ENCODE measurements at places on chromosomes 11 and 22.

DNA sequence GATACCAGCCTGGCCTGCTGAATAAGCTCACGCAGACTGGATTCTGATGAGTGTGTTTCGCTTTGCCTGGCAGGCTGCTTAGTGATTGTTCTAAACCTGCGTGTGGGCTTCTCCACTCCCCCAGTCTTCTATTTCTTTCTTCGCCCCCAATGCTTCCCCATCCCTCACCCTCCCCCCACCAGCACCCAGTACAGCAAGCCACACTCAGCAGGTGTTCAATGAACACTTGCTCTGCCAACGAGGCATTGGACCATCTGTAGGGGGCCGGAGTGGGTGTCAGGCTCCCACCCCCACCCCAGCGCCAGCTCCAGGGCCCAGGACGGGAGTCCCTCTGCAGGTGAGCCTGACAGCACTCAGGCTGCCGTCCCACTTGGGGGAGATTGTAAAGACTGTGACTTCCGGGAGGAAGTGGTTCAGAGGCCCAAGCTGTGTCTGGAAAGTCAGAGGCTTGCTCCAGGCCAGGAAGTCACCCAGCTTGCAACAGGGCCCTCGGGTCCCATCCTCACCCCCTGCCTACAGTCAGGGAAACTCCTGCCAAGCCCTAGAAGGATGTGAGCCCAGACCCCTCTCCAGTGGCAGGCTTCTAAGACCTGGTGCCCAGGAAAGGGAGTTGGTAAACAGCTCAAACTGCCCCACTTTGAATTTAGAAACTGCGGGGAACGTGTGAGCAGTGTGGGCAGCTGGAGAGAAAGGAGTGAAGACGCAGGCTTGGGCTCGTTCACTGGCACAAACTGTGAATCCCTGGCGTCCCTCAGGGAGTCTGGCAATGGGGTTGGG is 66.3 kb upstream of the PRDM11 start:
- no peak for DNase-seq

- DNase-seq = no peak
Measured at GRCh38 chr11:26084313-26084712, 247.6 kb upstream of the ANO3 start.

DNA sequence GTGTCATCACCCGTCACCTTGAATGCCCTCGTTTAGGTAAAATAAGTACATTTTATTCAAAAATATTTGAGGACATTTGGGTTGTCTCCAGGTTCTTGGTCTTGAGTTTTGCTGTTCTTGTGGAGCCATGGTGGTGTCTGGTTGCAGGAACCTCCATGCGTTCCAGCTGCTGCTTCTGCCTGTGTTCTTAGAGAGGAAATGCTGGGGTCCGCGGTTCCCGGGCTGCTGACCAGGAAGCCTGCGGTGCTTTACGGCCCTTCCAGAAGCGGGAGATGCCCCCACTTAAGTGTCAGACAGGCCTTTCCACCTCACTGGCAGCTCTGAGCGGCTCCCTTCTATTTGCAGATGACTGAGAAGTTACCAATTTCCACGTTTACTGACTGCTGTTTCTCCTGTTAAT is 66.8 kb downstream of the LRP5 start:
- DNase-seq = no peak

- DNase-seq = no peak
Measured at GRCh38 chr11:72363112-72363511, 71.2 kb downstream of the CLPB start.

GRCh38 chr22:42298746-42299145 is 28.3 kb upstream of the TCF20 start:
- no peak for DNase-seq

DNA sequence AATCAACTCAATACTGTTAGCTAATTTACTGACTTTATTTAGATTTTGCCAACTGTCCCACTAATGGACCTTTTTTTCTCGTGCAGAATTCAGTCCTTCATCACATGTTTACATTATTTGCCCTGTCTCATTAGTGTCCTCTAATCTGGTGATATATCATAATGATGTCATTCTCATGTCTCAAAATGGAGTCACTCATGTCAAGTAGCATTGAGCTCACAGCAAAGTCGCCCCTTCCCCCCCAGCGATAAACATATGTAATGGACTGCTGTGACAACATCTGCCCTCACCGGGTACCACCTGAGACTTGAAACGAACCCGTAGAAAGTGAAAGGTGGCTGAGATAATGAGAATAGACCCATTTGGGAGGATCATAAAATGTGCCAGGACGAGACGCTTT is 37.6 kb downstream of the HIPK3 start:
- no peak for DNase-seq

- no peak for DNase-seq
Measured at GRCh38 chr11:77267962-77268361, 33.5 kb downstream of the GDPD4 start.

DNA sequence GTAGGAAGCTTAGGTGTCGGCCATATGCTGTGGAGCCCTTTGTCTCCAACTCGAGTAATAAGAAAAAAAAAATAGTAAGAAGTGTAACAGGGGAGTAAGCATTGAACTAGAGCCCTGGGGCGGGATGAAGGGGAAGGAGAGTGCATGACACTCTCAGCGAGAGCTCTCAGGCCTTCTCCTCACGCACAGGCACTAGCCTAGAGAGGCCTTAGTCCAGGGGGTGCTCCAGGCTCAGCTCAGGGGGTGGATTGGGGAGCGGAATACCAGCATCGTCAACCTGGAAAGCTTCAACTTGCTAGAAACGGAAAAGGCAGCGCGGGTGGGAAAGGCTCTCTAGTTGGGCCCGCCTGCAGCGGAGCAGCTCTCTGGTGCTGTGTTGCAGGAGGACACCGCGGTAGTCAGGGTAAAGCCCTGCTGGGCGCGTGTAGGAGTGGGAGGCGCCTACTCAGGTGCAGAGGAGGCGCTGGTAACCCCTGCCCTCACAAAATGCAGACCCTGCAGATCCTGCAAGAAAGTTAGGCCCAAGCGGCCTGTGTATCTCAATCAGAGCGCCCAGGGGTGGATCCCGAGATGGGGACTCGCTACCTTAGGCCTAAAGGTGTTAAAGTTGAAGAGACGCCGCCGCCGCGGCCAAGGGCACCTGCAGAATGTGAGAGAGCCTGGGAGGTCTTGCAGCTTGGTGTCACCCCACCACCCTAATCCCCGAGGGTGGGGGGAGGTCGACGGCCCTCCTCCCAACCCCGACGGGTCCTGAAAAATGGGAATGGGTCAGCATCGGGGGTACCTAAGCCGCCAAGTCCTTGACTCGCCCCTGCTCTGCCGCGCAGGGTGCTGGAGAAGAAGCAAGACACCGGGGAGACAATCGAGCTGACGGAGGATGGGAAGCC is 2.8 kb downstream of the SLC17A6 start:
- DNase-seq = peak; percentile 49

- no peak for DNase-seq
Measured at GRCh38 chr22:43861529-43861928, 784 bp downstream of the SULT4A1 start.

DNA sequence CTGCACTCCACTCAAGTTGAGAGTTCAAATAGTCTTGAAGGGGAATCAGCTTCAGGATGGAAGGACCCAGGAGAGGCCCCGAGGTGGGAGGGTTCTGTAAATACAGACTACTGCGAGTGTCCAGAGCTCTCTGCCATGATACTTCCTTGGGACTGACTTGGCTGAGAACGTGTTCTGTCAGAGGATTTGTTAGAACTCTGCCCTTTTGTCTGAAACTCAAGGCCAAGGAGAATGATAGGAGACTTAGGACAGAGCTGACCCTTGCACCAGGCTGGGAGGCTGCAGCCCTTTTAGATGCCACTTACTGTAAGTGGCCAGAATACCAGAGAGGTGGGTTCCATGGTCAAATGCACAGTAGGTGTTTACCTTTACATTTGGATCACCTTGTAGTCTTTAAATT is 2.9 kb upstream of the ATF4 start:
- DNase-seq = no peak

DNA sequence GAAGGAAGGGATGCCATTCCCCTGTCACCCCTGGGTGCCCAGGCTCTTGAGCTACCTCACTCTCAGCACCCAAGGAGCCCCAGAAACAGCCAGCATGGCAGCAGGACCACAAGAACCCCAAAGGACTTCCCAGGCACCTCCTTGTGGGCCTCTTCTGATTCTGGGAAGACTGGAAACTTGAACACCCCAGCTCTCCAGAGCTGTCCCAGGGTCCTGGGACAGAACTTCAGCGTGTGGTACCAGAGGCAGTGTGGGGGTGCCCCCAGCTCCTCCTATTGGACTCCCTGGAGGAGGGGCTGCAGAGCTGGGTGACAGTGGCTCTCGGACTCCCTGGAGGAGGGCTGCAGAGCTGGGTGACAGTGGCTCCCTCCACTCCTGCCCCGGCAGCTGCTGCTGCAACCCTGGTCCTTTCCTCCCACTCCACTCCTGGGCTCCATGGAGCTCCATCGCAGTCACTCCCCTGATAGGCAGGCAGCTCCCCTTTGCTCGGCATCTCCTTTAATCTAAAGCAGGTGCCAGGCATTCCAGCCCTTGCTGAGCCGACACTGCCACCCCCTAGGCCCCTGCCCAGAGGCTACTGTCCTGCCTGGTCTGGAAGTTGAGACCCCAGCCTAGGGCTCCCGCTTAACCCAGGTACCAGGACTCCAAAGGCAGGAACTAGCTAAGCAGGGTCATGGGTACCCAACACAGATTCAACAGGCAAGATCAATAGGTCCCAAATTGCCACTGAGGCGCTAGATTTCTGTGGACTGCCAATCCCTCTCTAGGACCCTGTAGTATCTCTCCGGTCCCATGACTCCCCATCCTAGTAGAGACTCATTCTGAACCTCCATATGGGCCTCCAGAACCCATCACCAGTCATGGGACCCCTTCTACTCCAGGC is 2.7 kb downstream of the BCL9L start:
- DNase-seq = peak; percentile 45

- DNase-seq = no peak
Measured at GRCh38 chr11:17416492-17416891, 28.0 kb upstream of the KCNJ11 start.

DNA sequence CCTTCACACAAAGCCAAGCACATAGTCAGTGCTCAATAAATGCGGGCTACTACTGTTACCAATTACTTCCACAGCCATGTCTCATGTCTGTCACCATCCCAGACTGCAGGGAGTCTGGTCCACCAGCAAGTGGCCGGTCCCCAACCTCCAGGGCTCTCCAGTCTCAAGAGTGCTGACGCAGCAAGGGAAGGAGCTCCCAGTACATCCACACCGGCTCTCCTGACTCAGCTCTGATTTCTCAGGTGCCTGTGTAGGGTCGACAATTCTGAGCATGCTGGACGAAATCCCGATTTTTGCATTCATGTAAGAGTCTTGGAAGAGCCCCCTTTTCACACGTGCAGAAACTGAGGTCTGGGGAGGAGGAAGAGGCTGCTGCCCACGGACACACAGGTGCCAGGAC is 10.3 kb upstream of the NEFH start:
- no peak for DNase-seq

GRCh38 chr11:93974759-93975158 is 46.4 kb upstream of the HEPHL1 start:
- DNase-seq = no peak

- no peak for DNase-seq
Measured at GRCh38 chr11:62832336-62833234, at the start of gene TEX54. Gene TEX54, minus strand, starts transcription at chr11:62832841.

DNA sequence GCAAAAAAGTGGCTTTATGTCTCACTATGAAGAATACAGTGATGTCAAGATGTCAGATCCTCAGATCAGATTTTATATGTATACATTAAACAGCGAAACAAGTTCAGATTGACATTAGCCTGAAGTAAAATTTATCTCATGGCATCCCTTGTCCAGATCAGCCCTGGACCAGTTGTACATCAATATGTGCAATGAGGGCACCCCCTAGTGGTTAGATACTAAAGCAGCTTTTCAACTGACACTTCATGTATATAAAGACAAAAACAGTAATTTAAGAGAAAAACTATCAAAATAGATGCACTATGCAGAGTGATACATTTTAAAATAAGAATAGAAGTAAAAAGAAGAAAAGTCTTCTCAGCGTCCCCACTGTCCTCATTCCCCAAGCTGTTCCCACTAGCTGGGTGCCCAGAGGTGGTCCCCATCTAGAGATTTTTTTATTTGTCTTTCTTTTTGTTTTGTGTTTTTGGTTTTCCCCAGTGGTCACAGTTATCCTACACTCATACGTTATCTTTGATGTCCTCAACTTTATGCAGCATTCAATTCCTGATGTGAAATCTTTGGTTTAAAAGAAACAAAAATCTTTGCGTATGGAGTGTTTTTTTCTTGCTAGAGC is 2193.4 kb upstream of the RAG2 start:
- DNase-seq = peak; percentile 46

- no peak for DNase-seq
Measured at GRCh38 chr11:47377571-47378009, 757 bp downstream of the SPI1 start.

DNA sequence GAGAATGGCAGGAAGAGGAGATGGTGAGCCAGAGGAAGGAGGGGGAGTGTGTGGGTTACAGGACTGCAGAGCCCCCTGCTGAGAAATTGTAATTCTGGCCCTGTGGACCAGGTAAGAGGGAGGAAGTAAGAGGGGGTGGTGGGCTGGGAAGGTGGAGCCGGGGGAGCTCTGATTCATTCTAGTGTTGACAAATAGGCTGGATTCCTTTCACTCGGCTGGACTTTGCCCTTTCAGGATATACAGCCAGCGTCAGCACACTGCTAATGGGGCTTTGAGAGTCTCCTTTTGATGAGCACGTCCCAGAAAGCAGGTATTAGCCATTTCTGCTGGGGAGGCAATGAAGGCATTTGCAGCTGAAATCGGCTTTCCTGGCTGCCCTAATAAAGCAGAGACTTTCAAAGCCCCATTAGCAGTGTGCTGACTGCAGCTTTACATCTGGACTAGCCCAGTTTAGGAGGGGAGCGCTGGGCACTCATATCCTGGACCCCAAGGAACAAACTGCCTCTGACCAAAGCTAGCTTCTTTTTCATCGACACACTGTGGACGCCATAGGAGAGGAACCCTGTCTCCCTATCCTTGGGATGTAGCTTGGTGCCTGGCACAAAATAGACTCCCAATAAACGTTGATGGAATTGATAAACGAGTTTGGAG is 44.8 kb upstream of the CADM1 start:
- DNase-seq = no peak

GRCh38 chr11:4441515-4441914 is 7.6 kb upstream of the OR52K2 start:
- DNase-seq = no peak

DNA sequence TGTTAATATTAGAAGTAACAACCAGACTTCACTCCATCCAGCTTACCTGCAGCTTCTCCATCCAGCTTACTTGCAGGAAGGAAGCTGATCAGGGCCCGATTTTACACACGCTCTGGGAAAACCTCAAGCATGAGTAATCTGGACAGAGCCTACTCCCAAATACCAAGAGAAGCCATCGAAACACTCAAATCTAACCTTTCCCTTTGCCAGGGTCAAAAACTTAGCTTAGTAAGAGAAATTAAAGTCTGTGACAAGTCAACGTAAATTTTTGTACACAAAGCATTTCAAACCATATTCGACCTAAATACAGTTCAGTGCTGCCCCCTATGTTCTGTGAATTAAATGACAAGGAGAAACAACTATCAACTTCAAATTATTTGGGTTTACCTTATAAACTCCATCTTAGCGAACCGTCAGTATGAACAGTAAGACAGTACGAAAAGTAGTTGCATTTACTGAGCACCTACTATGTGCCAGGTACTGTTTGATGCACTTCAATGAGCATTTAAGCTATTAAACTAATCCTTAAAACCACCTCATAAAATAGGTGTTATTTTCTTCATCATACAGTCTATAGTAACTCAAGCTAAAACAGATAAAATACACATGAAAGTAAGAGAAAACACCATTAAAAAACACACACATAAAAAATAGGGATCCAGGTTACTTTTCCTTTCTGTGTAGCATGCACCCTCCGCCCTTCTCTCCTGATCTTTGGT is 36.9 kb downstream of the ARFGAP3 start:
- DNase-seq = no peak

Data from ecto neural progenitor cell (in vitro differentiated cells).